Stimulated activated CD4-positive, alpha-beta T cell treated with anti-CD3 and anti-CD28 coated beads, Interleukin-2, amount 100 ng/mL, for 4 hours (primary cell): ENCODE measurements at places on chromosomes 4 and X.

GRCh38 chr4:168409089-168409801 is 71.0 kb downstream of the DDX60L start:
- DNase-seq = no peak

- no peak for DNase-seq
Measured at GRCh38 chr4:1494416-1495315, 88.4 kb upstream of the NKX1-1 start.

DNA sequence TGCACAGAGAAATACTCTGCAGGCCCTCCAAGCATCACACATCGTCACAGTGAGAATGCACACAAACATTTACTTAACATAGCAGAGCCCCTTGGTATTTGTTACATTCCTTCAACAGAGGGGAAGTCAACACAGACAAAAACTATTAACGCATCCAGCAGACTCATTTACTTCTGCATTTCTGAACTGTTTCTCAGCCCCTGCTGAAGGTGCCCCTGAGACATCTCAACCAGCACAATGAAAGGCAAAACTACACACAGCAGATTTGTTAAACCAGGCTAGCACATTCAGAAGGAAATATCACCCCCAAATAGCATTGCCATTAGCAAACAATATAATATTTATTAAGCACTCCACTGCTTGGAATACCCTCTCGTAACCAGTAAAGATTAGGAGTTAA is 367.0 kb downstream of the RAB28 start:
- DNase-seq = no peak

- DNase-seq = no peak
Measured at GRCh38 chr4:109721033-109721432, 8.8 kb downstream of the PLA2G12A start.

- DNase-seq = peak; percentile 42
Measured at GRCh38 chr4:122652379-122652778, 31.5 kb upstream of the IL21 start.

GRCh38 chr4:58587856-58588255 is 1477.7 kb upstream of the IGFBP7 start:
- no peak for DNase-seq

DNA sequence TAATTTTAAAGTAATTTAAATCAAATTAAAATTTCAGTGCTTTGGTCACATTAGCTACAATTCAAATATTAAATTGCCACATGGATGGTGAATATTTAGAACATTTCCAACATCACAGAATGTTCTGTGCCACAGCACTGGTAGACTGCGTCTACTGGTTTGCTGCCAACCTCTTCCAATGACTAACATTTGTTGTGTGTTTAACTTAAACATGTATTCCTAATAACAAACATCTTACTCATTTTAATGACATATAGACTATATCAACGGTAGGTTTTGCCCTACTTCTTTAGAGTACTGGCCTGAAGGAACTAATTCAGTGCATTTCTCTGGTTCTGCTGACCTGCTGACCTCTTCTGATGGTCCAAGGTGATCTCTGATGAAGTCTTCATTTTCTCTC is 157.6 kb downstream of the DCK start:
- DNase-seq = no peak

DNA sequence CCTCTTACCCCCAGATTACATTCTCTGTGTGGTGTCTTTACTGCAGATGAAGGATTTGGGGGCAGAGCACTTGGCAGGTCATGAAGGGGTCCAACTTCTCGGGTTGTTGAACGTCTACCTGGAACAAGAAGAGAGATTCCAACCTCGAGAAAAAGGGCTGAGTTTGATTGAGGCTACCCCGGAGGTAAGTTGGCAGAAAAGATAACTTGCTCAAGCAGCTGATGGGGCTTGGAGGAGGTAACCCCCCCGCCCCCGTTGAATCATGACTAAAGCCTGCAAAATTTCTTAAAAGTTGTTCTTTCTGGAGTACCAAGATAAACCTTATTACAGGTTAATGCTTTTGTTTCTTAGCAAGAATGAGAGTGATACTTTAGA is 1.5 kb downstream of the CCNG2 start:
- DNase-seq = no peak

DNA sequence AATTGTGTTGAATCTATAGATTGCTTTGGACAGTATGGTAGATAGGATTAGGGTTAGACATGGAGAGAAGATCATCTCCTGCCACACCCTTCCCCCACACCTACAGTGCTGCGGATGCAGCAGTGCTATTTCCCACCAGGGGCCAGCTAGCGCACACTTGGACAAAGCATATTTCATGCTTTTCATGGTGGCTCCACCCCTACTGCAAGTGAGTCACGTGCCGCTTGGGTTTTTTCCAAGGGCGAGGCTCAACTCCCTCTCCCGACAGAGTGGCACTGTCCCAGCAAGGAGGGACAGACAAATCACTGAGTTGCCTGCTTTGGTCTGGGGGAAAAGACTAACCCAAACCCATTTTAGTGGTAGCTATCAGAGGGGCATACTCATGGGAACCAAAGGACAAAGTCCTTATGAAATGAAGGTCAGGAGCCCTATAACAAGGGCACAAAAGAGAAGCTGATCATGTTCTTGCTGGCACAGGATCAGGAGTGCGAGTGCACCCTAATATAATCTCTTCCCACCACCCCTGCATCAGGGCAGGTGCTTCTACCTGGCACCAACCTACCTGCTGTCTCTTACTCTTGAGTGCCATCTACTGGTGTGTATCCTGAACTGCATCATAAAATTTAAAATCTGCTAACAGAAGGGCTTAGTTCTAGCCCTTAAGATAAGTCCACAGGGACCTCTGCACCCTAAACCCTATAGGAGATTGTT is 55.1 kb upstream of the PGAM4 start:
- DNase-seq = no peak

GRCh38 chr4:121070696-121071639 is 1.4 kb downstream of the NDNF start:
- DNase-seq = no peak
